Fibroblast of skin of left quadriceps (primary cell): ENCODE measurements at places on chromosomes 16 and 17.

DNA sequence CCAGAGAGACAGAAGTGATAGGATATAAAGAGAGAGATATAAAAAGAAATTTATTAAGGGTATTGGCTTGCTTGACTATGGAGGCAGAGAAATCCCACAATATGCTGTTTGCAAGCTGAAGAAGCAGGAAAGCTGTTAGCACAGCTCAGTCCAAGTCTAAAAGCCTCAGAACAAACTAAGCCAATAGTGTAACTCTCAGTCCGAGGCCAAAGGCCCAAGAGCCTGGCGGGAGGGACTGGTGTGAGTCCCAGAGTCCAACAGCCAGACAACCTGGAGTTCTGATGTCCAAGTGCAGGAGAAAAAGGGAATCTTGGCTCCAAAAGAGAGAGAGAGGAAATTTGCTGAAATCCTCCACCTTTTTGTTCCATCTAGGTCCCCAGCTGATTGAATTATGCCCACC, 30.3 kb upstream of the NACA2 start:
- DNase-seq, result no peak

DNA sequence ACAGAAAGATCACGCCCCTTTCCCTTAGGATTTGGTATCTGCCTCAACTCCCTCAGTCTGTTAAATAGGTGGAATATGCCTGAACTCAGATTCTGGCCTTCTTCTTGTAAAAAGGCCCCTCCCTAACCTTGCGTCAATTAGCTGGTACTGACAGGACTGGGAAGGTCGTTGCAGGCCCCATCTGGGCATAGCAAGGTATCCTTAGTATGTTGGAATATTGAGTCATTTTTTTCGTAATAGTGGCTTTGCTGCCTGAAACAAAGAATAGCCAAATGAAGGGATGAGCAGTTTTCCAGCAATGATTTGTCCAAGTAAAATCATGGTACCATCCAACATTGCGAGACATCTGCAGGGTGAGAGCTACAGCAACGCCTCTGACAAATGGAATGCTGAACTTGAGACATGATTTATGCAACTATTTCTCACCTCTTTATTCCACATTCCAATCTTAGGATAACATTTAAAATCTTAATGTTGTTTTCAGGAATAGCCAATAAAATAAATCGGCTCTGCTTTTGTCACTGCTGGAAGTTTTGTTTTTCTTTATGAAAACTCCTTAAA, 39.3 kb upstream of the BRD7 start:
- DNase-seq, result no peak

GRCh38 chr17:45234641-45235415, 13.1 kb downstream of the FMNL1 start:
- no peak for DNase-seq

DNA sequence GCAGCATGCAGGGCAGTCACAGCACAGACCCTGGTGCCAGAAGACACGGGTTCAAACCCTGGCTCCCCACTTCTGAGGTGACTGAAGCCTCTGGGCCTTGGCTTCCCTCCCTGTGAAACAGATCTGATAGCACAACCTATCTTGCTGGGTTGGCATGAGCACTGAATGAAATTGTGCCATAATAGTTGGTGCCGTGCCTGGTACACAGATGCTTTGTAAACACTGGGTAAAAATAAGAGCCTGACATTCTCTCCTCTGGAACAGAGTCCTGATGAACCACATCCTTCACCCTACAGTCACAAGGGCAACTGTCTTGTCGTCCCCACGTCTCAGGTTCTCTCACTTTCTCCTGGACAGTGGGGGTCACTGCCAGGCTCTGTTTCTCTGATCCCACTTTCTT, 35.7 kb downstream of the NOS2 start:
- no peak for DNase-seq

DNA sequence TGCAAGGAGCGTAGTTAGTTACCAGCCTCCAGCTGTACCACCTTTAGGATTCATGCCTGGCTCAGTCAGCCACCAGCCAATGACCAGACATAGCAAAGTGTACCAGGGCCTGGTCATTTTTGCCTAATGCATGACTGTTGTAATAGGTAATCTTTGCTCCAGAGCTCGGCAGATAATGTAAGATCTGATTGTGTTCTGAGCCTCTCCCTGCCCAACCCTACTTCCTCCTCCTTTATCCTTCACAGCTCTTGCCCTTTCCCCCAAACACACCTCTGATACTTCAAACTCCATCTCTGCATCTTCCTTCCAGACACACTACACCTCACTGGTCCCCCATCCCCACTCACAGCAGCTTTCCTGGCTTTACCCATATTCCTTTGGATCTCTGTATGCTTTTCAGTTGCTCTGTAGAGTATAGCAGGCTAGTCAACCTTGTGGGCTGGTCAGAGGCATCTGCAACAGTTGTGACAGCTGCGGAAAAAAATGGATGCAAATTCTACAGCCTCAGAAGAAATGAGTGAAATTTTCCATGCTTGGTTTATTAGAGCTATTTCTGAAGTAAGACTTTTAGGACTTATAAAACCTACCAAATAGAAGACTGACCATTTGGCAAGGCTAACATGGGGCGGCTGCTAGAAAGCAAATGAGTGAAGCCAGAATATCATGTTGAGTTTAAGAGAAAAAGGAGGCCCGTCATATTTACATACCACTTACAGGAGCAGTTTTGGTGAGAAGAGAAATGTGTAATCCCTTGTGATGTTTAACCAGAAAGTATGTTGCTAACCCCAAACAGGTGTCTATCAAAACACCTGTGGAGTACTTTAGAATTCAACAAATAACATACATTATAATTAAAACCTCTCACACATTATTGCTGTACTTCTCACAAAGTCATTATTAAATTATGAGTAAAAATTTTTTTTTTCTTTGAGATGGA, 19.9 kb upstream of the C16orf87 start:
- DNase-seq, result no peak

DNA sequence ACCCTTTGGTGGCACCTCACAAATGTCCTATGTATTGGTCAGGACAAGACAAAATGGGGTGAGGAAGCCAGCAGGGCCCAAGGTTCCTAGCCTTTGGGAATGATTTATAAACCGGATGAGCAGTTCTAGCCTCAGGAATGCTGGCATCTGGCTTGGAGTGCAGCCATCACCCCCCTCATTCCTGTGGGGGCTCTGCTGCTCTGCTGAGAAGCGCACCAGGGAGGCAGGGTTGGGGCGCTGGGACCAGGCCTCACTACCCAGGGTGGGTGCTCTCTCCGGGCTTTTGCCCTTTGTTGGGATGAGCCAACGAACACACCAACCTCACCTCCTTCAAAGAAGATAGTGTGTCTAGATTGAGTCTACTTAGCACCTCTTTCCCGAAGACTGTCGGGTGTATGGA, 39.2 kb downstream of the TMEM11 start:
- DNase-seq, result peak; percentile 54

GRCh38 chr17:79272666-79273219, 198.1 kb downstream of the ENGASE start:
- no peak for DNase-seq

- no peak for DNase-seq
These were observed 4.7 kb downstream of the DYNC1LI2 start for GRCh38 chr16:66746682-66747081.

- no peak for DNase-seq
These were observed 9.5 kb upstream of the ZNF469 start for GRCh38 chr16:88373211-88373610.

GRCh38 chr16:50982808-50983207, 168.3 kb downstream of the SALL1 start:
- DNase-seq, result no peak

DNA sequence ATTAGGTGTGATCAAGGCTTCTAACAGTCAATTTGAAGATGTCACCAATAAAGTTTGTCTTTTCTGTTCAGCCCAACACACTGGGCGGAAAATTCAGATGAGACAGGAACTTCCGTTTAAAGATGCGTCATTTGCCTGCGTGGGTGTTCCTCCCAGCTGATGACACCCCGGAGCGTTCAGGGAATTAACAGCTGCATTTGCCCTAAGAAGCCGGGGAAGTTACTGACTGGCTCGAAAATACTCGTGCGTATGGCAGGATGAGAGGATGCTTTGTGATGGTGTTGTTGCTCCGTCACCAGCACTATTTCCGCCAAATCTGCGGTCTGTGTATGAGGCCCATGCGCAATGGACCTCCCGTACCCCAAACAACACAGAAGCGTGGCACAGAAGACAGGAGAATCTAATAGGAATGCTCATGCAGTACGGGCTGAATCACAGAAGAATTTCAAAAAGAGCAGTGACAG, 11.9 kb upstream of the PVALEF start:
- DNase-seq, result no peak

GRCh38 chr16:35569413-35569812, 2110.0 kb downstream of the TP53TG3F start:
- DNase-seq, result no peak

GRCh38 chr17:39173526-39174274, 7.7 kb upstream of the ARL5C start:
- DNase-seq, result no peak

DNA sequence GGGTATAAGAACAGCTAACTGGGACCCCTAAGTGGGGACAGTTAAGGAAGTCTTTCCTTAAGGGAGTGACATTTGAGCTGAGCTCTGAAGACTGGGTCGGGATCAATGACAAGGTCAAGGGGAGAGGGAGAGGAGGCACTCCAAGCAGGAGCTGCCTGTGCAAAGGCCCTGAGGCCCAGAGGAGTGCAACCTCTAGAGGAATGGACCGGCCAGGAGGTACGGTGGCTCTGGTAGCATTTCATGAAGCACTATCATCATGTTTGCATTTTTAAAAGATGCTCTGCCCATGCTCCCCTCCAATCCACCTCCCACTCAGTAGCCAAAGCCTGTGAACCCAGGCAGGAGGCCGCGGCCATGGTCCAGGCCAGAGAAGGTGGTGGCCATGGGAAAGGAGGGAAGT, 27.4 kb downstream of the RBFOX3 start:
- DNase-seq, result no peak

DNA sequence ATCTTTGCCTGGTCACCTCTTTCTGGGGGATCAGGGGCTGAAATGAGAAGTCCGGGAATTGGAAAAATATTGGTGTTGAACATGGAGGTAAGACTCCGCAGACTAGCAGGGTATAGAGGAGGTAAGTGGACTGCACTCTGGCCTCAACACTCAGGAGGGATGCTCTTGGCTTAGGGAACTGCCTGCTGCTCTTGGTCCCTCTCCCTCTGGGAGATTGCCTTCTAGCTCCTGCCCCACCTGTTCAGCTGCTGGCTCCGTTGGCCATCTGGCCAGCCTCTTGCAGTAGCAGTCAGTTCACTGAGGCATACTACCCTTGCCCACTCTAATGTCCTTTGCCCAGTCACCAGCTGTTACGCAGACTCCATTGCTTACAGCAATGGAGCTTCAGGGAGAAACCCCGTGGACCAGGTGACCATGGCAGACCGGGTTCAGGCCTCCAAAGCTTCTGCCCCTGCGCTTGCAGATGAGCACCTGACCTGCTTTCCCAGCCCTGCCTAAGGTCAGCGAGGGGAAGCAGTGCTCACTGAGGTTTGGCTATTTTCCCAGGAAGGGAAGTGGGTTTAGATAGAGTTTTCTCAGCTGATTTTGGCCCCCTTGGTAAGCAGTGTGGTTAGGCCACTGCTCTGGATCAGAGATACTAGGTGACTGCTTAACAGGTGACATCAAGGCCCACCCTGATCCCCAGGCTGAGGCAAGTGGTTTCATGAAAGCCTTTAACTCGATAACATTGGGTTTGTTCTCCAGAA, 11.9 kb downstream of the CDK5RAP3 start:
- no peak for DNase-seq

DNA sequence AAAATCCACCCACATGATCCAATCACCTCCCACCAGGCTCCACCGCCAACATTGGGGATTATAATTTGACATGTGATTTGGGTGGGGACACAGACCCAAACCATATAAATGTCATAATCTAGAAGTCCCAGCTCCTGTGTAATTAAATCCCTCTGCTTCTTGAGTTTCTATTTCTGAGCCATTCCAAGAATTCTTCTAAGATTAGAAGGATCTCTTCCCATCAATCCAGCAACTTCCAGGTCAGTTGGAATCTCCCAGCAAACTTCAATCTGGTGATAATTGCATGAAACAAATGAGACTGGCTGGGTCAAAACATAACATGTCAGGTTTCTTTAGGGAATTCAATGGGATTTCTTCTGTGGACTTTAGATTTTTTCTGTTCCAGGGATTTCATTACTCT, 127.8 kb upstream of the CDH5 start:
- no peak for DNase-seq

- DNase-seq, result no peak
These were observed 113.1 kb downstream of the RAP1GAP2 start for GRCh38 chr17:2909175-2909845.

DNA sequence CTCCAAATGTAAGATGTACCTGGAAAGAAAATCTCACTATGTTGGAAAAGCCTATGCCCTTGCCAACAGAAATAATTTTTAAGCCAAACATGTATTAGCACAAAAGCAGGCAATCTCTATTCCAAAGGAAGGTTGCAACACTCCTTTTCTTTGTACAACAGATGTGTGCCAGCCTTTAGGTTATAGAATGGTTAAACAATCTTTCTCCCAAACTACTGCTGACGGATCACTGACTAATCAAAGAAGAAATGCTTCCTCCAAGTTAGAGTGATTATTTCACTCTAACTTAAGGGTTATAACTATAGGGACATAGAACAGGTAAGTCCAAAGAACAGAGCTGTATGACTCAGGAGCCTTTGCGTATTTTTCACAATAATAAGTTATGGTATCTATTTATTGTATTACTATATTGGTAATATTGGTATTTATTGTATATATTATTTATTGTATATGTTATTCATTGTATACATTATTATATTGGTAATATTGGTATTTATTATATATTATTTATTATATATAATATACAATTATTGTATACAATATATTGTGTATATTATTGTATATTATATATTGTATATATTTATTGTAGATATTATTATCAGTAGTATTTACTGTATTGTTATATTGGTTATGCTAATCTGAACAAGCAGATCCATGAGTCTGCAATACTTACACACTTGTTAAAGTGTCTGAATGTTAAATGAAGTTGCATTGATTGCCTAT, 36.7 kb upstream of the ABCA5 start:
- no peak for DNase-seq

DNA sequence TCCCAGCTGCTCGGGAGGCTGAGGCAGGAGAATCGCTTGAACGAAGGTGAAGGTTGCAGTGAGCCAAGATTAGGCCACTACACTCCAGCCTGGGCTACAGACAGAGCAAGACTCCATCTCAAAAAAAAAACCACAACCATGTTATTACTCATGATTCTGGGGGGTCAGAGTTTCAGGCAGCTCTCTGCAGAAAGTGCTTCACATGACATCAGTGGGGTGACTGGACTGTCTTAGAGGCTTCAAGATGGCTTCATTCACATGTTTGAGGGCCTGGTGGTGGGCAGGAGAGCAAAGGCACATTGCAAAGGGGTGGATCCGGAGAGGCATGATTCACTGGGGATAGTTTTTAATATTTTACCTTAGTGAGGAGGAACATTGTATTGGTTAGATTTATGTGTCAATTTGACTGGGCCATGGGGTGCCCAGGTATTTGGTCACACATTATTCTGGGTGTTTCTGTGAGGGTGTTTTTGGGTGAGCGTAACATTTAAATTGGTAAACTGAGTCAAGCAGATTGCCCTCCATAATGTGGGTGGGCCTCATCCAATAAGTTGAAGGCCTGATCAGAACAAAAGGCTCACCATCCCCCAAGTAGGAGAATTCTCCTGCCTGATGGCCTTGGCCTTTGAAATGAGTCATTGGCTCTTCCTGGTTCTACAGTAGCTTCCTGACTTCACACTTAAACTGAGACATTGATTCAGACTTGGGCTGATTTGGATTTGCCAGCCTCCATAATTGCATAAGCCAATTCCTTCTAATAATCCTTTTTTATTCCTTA, 109.8 kb downstream of the GOSR1 start:
- peak; percentile 9 for DNase-seq
